Bronchus fibroblast of lung (primary cell): ENCODE measurements at places on chromosomes 4 and X. TPM values are rescaled to one million over a fixed set of nuclear protein-coding genes. Genes with fewer than 3 reads are reported as not detected.

Gene SPON2
- total RNA-seq: 295 and 321 TPM in 2 replicates

Gene ATP2B3
- total RNA-seq: not detected in 2 replicates

Gene RAB40AL
- not detected in 2 replicates for total RNA-seq

Gene USP38
- 10.7 and 11.8 TPM in 2 replicates for total RNA-seq

Gene F8A3
- total RNA-seq: 4.4 and 6.1 TPM in 2 replicates

Gene ARHGAP36
- not detected in 2 replicates for total RNA-seq

Gene ZAR1
- not detected in 2 replicates for total RNA-seq

Gene TLR10
- not detected in 2 replicates for total RNA-seq

Gene DGKK
- not detected in 2 replicates for total RNA-seq

Gene CRMP1
- 2.1 and 2.5 TPM in 2 replicates for total RNA-seq

Gene L1CAM
- 28.6 and 30.0 TPM in 2 replicates for total RNA-seq

Gene CACNA1F
- not detected in 2 replicates for total RNA-seq

Gene PPEF2
- not detected in 2 replicates for total RNA-seq

Gene ZNF185
- 6.2 and 6.6 TPM in 2 replicates for total RNA-seq

Gene GIMD1
- not detected in 2 replicates for total RNA-seq

Gene ARL9
- total RNA-seq: 1.0 and 1.5 TPM in 2 replicates

Gene PRICKLE3
- 6.6 and 8.6 TPM in 2 replicates for total RNA-seq

Gene SPANXN3
- not detected in 2 replicates for total RNA-seq

Gene CBLL2
- total RNA-seq: not detected in 2 replicates

Gene CFAP47
- total RNA-seq: not detected in 2 replicates

Gene ZMAT1
- 0.15 TPM in 1 of 2 replicates, not detected in the other for total RNA-seq

Gene EXOC1L
- total RNA-seq: not detected in 2 replicates

Gene PLA2G12A
- 13.6 and 31.2 TPM in 2 replicates for total RNA-seq

Gene SPANXD
- total RNA-seq: not detected in 2 replicates

Gene ASMT
- total RNA-seq: not detected in 2 replicates
